ENCODE measurements at places on chromosomes 12 and 14.
A peak's percentile ranks its signal among the peaks of the same experiment; 100 is the strongest.

DNA sequence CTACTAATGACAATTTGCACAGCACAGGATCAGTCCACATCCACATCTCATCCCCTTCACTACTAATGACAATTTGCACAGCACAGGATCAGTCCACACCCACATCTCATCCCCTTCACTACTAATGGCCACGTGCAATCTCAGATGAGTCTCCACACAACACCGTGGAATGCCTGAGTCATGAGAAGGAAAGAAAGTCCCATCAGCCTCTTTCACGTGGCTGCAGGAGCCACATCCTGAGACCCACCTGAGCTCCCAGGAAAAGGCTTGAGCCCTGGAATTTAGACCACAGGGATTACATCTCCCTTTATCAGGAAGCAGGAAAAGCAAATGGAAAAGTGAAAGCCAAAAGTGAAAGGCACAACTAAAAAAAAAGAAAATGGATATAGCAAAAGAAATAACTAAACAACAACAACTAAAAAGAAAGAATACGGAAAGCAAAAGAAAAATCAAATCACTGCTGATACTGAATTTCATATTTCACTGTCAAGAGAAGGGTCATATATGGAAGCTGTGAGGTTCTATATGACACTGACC, 1300.5 kb downstream of the TMEM121 start:
- DNase-seq: no peak

- no peak for DNase-seq
These were observed 14.4 kb downstream of the DDX54 start for GRCh38 chr12:113170926-113171325.

- no peak for DNase-seq
These were observed 135.0 kb downstream of the ANO6 start for GRCh38 chr12:45350861-45351260.

DNA sequence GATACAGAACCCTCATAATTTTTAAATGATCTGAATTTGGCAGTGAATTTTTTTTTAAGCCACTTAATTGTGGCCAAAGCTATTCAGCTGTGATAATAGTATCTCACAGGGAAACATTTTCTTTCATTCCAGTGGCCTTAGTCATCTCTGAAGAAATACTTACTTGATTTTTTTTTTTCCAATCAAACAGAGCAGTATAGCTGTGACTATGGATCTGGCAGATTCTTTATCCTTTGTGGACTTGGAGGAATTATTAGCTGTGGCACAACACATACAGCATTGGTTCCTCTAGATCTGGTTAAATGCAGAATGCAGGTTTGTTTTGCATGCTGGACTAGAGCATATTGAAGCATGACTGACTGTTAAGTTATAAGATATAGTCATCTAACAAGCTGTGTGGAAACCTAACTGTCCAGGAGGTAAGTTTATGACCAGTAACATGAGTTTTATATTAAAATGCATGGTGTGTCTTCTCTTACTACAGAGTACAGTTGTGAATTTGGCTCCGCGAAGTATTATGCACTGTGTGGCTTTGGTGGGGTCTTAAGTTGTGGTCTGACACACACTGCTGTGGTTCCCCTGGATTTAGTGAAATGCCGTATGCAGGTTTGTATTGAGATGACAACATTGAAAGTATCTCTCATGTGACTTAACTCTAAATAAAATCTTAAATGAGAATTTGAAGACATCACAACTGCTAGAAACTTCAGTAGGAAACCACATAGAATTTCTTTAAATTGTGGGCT, 1.9 kb downstream of the SLC25A3 start:
- DNase-seq: no peak

DNA sequence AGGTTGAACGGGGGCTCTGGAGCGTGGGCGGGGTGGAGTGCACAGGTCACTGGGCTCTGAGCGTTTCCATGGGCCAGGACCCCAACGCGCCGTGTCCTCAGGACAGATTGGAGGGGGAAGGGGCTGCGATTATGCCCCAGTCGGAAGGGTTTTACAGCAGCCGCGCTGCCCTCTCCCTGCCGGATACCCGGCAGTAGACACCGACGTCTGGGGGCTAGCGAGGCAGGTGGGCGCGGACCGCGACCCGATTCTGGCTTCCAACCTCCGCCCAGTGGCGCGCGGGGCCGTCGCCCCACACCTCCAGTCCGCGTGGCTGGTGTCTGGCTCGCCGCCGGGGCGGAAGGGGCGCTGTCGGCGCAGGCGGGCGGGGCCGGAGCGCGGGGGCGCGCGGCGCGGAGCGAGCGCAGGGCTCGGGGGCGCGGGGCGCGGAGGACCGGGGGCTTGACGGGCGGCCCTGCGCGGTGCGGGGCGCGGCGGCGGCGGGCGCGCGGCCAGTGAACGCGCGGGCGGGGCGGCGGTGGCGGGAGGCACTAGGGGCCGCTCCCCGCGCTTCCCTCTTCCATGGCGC, 2.4 kb upstream of the KIF26A start:
- DNase-seq: peak; percentile 59

DNA sequence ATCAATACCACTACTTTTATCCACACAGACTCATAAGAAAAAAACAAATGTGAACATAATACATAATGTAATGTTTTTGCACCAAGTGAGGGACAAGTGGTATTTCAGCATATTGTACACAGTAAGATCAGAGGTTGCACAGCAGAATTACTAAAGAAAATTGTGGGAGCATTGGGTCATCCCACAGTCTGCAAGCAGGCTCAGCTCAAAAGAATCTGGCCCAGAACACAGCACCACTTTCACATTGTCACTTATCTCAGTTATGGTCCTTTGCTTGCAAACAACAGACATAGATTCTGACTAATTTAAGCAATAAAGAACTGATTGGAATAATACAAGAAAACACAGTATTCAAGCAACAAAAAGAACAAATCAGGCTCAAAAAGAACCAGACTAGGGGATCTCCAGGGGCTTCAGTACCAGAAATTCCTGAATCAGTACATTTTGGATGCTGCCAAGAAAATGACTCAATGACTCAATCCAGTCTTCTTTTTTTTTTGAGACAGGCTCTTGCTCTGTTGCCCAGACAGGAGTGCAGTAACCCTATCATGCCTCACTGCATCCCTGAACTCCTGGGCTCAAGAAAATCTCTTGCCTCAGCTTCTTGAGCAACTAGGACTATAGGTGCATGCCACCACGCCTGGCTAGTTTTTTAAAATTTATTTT, 42.9 kb upstream of the EEA1 start:
- no peak for DNase-seq

GRCh38 chr12:91973813-91974212, 171.8 kb downstream of the BTG1 start:
- DNase-seq: no peak

DNA sequence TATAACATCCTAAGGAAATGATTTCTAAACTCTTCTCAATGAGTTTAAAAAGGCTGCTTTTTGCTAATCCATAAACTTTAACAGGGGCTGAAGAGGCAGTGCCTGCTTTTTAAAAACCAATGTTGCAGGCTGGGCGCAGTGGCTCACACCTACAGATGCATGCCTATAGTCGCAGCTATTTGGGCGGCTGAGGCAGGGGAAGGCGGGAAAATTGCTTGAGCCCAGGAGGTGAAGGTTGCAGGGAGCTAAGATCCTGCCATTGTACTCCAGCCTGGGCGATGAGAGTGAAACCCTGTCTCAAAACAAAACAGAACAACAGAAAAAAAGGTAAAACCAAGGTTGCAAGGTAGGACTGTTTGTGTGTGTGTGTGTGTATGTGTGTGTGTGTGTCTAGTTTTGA, 531.2 kb downstream of the DIO2 start:
- DNase-seq: no peak

DNA sequence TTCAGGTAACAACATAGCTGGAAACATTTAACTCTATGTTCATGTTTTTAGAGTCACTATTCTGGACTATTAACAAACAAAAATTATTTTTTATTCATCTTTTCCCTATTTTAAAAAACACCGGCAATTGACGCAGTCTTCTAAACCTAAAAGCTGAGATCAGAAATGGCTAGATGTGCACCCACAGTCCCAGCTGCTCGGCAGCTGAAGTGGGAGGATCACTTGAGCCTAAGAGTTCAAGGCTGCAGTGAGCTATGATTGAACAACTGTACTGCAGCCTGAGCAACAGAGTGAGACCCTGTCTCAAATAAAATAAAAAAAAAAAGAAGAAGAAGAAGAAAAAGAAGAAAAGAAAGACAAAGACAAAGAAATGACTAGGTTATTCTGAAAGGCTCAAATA, 64.5 kb downstream of the PAX9 start:
- no peak for DNase-seq

DNA sequence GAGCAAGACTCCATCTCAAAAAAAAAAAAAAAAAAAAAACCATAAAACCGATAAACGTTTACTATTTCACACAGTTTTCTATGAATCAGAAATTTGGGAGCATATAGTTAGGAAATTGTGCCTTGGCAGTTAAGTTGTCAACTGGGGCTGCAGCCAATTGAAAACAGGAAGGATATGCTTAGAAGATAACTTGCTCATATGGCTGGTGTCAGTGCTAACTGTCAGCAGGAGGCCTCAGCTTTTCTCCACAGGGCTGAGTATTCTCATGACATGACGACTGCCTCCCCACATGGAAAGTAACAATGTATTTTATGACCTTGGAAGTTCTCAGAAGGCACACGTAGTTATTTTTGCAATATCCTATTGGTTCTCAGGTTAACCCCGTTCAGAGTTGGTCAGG, 29.6 kb upstream of the OR5AU1 start:
- no peak for DNase-seq

GRCh38 chr14:75448209-75448608, 20.4 kb downstream of the JDP2 start:
- DNase-seq: no peak

DNA sequence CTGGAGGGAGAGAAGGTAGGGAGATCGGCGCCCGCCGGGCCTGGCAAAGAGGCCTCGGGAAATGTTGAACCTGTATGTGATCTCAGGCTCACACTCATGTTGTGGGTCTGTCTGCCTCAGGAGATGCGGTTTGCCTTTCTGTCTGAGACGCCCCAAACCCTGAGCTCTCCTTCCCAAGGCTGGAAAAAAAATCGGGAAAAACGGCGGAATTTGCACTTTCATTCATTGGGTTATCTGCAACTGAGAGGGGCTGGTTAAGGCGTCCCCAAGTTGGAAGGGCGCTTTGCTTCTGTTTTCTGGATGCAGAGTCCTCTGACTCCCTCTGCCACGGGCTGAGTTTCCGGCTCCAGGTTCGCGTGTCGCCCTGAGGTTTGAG, 5.0 kb upstream of the HOXC9 start:
- DNase-seq: no peak

GRCh38 chr14:39055786-39056474, 47.1 kb downstream of the SEC23A start:
- no peak for DNase-seq

Data from WERI-Rb-1 (cell line).